ENCODE measurements at places on chromosomes 6 and 20. TPM values are rescaled to one million over a fixed set of nuclear protein-coding genes. Genes with fewer than 3 reads are reported as not detected.
A peak's percentile ranks its signal among the peaks of the same experiment; 100 is the strongest.

DNA sequence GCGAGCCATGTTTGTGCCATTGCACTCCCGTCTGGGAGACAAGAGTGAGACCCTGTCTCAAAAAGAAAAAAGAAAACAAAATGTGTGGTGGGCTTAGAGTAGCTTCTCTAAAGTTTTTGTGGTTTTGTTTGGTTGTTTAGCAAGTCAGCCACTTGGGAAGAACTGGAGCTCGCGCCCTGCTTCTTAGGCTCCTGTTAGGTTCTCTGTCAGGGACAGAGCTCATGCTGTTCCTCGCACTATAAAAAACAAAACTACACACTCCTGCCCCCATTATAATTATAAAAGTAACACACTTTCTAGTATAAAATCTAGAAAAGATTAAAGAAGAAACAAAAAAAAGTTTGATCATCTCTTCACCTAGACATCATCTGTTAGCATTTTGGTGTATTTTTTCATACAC is 33.0 kb downstream of the GMPR start:
- DNase-seq: no peak

DNA sequence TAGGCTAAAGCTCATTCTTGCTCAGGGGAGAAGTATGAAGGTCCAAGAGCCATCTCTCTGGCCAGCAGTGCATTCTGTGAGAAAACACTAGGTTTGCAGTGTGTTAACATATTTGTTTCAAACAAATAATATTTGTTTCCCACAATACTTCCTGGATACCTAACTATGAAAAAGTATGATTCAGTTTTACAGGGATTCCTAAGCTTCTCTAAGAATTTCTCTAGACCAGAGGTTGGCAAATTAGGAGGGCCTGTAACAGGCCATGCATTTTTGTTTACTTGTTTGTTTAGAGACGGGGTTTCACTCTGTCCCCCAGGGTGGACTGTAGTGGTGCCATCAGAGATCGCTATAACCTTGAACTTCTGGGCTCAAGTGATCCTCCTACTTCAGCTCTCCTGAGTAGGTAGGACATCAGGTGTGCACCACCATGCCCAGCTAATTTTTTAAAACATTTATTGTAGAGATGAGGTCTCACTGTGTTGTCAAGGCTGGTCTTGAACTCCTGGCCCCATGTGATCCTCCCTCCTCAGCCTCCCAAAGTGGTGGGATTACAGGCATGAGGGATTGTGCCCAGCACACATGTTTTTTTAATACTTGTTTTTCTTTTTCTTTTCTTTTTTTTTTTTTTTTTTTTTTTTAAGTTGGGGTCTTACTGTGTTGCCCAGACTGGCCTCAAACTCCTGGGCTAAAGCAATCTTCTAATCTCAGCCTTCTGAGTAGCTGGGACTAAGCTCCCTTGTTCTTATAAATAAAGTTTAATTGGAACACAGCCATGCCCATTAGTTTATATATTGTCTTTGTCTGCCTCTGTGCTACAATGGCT is 71.7 kb downstream of the ADGRG6 start:
- no peak for DNase-seq

DNA sequence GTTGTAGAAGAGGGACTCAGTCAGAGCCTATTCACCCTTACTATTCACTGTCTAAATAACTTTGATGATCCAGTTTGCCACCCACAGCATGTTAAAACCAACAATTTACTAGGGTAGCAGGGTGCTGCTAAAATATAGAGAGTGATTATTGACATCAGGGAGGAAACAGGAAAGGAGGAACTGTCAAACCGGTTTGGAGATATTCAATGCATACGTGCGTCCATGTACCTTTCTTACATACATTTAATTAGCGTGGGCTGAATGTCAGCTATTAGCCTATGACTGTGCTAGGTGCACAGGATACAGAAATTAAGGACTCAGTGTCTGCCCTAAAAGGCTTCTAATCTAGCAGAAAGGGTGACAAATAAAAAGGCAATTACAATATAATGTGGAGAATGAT is 57.2 kb downstream of the IL20RA start:
- DNase-seq: no peak

DNA sequence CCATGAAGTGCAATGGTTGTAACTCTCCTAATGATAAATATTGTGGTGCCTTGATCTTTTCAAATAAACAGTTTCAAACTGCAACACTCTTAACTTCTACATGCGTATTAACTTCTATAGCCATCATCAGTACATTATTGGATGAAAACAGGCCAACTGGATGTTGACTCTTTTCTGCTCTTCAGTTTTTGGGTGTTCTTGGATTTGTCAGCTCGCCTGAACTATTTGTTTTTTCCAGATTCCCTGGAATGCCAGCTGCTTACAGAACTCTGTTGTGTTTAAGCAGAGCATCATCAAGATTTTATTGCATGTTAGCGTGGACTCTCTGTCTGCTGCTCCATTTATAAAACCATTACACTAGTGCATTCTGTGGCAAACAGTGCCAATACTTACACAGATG is 626.1 kb downstream of the HDGFL1 start:
- no peak for DNase-seq

TOX2 gene
- not detected for total RNA-seq

GRCh38 chr20:38201356-38201755 is 36.3 kb upstream of the TGM2 start:
- DNase-seq: no peak

DNA sequence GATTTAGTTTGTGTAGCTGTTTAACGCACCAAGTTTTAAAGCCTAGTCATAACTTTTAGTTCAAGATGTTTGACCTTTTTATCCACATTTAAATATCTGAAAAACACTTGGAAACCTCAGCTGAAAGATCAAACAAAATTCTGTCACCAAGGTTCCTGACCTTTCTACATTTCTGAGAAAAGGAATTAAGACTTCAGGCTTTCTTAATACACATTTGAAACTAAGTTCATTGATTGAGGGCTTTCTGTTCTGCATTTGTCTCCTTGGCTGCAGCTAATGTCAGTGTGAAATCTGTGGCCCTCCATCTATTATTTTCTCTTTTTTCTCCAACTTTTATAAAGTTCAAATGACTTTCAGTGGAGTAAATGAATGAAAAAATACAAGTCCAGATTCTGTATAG is 22.7 kb upstream of the FBXL4 start:
- DNase-seq: no peak

- no peak for DNase-seq
Measured at GRCh38 chr6:6906570-6907213, 201.1 kb upstream of the RREB1 start.

ZNFX1 gene
- 25.3 TPM for total RNA-seq

POM121L2 gene
- total RNA-seq: not detected

ZNF341 gene
- total RNA-seq: 4.6 TPM

GRCh38 chr6:105896052-105896820 is 189.9 kb upstream of the PRDM1 start:
- no peak for DNase-seq

DNA sequence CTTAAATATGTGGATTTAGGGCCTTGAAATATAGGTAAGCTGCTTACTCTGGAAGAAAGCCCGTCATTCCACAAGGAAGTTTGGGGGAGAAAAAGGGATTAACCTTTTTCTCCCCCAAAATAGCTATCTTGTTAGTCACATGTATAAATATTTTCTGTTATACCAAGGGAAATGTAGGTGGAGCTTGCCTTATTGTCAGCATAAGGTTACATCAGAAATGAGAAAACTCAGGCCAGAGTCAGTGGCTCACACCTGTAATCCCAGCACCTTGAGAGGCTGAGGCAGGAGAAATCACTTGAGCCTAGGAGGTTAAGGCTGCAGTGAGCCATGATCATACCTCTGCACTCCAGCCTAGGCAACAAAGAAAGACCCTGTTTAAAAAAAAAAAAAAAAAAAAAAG is 129.9 kb downstream of the LRFN2 start:
- DNase-seq: no peak

CCN5 gene
- total RNA-seq: under 0.01 TPM

LYRM4 gene
- 21.3 TPM for total RNA-seq

FNDC1 gene
- under 0.01 TPM for total RNA-seq

GRCh38 chr20:58546416-58546711 is 31.2 kb upstream of the APCDD1L start:
- DNase-seq: no peak

GJA10 gene
- total RNA-seq: not detected

ATP6V1G2 gene
- 1.1 TPM for total RNA-seq

DNA sequence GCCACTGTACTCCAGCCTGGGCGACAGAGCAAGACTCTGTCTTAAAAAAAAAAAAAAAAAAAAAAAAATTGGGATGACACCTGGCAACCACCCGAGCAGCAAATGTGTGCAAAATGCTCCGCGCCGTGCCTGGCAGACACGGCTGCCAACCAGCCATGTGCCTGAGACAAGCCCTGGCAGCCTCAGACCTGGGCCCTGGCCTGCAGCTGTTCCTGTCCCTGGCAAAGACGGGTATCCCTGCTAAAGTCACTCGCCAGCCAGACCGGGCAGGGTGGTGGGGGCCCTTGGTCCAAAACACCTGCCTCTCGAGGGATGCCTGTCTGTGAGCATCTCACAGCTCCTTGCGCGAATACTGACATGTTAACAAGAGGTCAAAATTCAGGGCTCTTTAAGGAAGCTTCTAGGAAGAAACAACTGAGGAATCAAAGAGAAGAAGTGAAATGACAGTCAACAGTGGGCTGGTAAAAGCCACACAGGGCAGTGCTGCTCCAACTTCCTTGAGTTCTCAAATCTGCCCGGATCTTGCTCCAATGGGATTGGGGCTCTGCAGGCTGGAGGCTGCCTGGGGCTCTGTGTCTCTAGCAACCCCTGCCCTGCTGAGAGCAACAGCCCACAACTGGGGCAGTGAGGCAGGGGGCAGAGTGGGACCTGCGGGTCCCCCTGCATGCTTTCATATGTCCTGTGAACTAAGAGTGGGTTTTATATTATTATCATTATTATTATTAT is 53.4 kb downstream of the SYTL3 start:
- DNase-seq: no peak

MOXD1 gene
- total RNA-seq: under 0.01 TPM

GRCh38 chr6:87504441-87504840 is 31.7 kb downstream of the SLC35A1 start:
- DNase-seq: no peak

DNA sequence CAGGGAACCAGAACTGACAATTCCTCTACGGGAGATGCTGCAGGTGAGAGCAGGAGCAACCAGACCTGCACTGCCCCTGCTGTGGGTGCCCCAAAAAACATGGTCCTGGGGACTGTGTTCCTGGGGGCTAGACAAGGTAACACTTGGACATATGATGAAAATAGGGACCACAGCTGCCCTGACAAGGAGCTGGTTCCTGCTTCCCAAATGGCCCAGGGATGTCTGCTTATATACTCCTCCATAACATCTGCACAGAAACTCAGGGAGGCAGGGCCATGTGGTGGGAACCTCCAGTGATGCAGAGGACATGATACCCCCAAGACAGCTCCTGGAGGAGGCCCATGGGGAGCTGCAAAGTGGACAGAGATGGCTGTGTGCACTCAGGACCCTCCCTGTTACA is 19.8 kb downstream of the HLA-F start:
- DNase-seq: no peak

DNA sequence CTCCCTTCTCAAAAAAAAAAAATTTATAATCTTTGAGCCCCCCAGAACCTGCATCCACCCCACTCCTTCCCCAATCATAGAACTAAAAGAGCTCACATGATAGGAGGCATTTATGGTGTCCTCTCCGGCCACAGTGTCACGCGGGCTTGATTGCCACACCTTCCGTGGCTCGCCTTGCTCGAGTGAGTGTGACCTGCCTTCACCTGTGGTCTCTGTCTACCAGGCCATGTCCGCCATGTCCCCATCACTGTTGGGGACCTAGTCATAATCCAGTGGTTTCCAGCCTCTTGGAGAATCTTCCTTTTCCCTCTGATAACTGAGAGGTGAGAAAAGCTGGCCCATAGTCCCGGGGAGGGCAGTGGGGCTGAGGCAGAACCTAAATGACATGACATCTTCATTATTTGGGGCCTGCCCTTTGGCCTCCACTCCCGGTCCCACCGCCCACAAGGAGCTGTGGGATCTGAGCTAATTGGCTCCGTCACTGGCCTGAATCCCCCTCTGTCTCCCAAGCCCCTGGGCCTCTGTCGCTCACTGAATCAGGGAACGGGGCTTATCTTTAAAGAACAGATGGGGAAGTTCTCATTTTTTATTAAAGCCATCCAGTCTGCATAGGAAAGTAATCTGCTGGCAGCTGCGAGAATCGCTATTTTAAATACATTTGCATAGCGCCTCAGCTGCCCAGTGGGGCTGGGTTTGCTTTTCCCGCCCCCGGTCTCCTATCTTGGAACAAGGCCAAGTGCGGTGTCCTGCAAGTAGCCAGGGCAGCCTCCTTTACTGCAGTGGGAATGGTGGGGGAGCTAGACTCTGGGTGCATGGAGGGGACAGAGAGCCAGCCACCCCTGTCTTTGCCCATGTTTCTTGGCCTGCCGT is 197.6 kb upstream of the PMEPA1 start:
- peak; percentile 84 for DNase-seq

TRDN gene
- total RNA-seq: not detected

PTK6 gene
- total RNA-seq: under 0.01 TPM

DNA sequence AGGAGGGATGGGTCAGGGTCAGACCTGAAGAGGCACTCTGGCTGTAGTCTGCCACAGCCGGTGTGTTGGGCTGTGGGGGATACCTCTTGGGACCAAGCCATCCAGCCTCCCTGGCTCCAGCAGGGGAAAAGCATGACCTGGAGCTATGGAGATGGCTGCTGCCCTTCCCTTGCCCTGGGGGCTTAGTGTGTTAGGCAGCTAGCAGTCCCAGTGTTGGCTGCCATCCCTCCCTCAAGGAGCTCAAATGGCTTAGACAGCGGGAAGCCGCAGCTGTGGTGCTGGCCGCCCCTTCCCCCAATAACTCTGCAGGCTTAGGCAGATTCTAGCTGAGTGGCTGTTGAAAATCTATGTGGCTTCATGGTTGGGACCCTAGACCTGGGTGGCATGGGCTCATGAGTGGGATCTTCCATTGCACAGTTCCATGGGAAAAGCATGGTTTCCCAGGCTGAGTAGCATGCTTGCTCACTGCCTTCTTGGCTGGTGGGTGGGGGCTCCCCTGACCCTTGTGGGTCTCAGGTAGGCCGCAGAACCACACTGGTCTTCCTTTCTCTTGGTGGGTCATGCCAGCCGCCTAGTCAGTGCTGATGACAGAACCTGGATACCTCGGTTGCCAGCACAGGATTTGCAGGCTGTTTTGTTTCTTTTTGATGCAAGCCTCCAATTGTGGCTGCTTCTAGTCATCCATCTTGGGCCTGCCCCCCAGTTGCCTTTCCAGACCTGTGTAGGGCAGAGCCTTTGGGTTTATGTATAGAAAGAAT is 69.0 kb upstream of the AHI1 start:
- DNase-seq: no peak

- no peak for DNase-seq
Measured at GRCh38 chr6:39896701-39897100, 37.6 kb downstream of the MOCS1 start.

NRN1 gene
- not detected for total RNA-seq

Data from hematopoietic multipotent progenitor cell (in vitro differentiated cells).